Cardiac muscle cell (in vitro differentiated cells and primary cell): ENCODE measurements at places on chromosomes 1 and 21.

DNA sequence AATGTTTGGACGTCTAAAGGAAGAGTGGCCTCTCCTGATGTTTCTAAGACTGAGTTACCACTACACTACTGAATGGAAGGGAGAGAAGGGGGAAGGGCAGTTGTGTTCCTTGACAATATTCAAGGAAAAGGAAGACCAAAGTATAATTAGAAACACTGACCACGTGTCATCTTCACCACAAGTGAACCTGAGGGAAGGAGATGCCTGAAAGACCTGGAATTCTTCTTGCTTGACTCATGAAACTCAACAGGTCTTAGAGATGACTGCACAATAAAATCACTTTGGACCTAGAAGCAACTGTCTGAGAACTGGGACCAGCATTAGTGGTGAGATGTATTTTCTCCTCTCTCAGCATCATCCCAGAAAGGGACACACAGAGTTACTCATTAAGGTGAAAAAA lies 56.7 kb downstream of the PTPN14 start:
- peaks cover 4% of the 10 kb centered on the region for H3K4me1 ChIP-seq
- peaks cover under 1% of the 10 kb centered on the region for H3K27me3 ChIP-seq
- H3K4me3 ChIP-seq: no peak overlapping the region

- peak overlapping the region; percentile 99 for H3K27ac ChIP-seq
- no peak for DNase-seq
- H3K27me3 ChIP-seq: no peaks in the 10 kb centered on the region
- no peaks in the 10 kb centered on the region for H3K36me3 ChIP-seq
- peaks cover 12% of the 10 kb centered on the region for H3K4me1 ChIP-seq
These were observed 463 bp upstream of the PRRC2C start for GRCh38 chr1:171484760-171485374.

- H3K27ac ChIP-seq: no peak overlapping the region
- H3K27me3 ChIP-seq: no peaks in the 10 kb centered on the region
- H3K4me3 ChIP-seq: no peak overlapping the region
- H3K4me1 ChIP-seq: no peaks in the 10 kb centered on the region
These were observed 9.0 kb downstream of the DDX59 start for GRCh38 chr1:200660719-200661118.

DNA sequence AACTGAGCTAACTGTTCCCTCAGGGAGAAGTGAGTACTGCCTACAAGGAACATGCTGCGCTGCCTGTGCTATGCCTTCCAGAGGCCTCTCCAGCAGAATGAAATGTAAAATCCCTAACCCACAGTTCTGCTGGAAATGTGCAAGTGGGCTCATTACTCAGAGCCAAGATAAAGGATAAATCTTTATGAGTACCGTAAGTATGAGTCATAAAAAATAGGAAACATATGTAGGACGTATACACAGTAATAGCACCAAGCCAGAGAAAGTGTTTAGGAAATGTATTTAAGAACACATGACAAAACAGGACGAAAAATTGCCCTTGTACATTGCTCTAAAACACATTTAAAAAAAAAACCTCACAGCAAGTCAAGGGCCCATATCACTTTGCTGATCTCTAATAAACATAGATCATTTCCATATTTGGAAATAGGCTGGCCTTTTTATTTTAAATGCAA lies 104.6 kb downstream of the TGFBR3 start:
- DNase-seq: peak; percentile 84
- no peak overlapping the region for H3K27ac ChIP-seq
- H3K27me3 ChIP-seq: no peaks in the 10 kb centered on the region

DNA sequence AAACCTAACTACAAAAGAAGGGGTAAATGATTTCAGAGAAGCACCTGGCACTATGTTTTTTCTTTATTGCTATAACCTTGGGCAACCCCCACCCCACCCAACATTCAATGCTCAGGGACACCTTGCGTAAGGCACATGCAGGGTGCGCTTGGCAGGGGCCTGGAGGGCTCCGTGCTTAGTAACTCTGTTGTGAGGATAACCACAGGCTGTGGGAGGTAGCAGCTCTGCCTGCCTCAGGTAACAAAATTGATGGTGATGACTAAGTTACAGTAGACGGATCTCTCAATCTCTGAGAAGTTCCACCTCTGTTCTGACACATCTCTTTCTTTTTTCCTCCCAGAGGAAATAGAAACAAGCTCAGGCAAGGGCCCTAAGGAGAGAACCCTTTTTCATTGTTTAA lies 8.7 kb upstream of the CCN1 start:
- no peak for DNase-seq
- peaks cover 23% of the 10 kb centered on the region for H3K4me1 ChIP-seq
- no peak overlapping the region for H3K4me3 ChIP-seq
- H3K27ac ChIP-seq: no peak overlapping the region
- no peaks in the 10 kb centered on the region for H3K36me3 ChIP-seq
- H3K27me3 ChIP-seq: no peaks in the 10 kb centered on the region

- no peak for DNase-seq
- no peaks in the 10 kb centered on the region for H3K4me1 ChIP-seq
- no peaks in the 10 kb centered on the region for H3K27me3 ChIP-seq
- H3K27ac ChIP-seq: no peak overlapping the region
These were observed 28.9 kb downstream of the UCHL5 start for GRCh38 chr1:193030280-193030679.

GRCh38 chr1:58933599-58933926 lies 149.7 kb upstream of the JUN start:
- no peaks in the 10 kb centered on the region for H3K36me3 ChIP-seq
- peaks cover 5% of the 10 kb centered on the region for H3K27me3 ChIP-seq
- peak; percentile 24 for DNase-seq
- H3K4me3 ChIP-seq: no peak overlapping the region
- no peaks in the 10 kb centered on the region for H3K4me1 ChIP-seq

GRCh38 chr21:30620080-30620479 lies 347 bp upstream of the KRTAP20-4 start:
- H3K4me3 ChIP-seq: no peak overlapping the region
- no peak overlapping the region for H3K27ac ChIP-seq
- H3K36me3 ChIP-seq: no peaks in the 10 kb centered on the region
- no peaks in the 10 kb centered on the region for H3K27me3 ChIP-seq
- no peaks in the 10 kb centered on the region for H3K4me1 ChIP-seq

DNA sequence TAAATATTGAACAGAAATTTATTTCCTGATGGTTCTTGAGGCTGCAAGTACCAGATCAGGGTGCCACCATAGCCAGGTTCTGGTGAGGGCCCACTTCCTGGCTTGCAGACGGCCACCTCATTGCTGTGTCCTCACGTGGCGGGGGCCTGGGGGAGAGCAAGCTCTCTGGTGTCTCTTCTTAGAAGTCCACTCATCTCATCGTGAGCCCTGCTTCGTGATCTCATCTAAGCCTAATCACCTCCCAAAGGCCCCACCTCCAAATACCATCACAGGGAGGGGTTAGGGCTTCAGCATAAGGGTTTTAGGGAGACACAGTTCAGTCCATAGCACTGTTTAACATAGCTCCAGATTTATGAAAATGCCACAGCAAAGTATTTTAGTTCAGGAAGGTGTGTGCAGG lies 119.7 kb downstream of the PRDM2 start:
- no peaks in the 10 kb centered on the region for H3K4me1 ChIP-seq
- no peak overlapping the region for H3K27ac ChIP-seq
- DNase-seq: no peak
- H3K27me3 ChIP-seq: no peaks in the 10 kb centered on the region
- H3K36me3 ChIP-seq: no peaks in the 10 kb centered on the region
- H3K4me3 ChIP-seq: no peak overlapping the region

GRCh38 chr1:110928191-110928590 lies 35.5 kb downstream of the LRIF1 start:
- no peaks in the 10 kb centered on the region for H3K27me3 ChIP-seq
- no peak overlapping the region for H3K4me3 ChIP-seq
- DNase-seq: no peak
- H3K36me3 ChIP-seq: no peaks in the 10 kb centered on the region
- no peak overlapping the region for H3K27ac ChIP-seq

DNA sequence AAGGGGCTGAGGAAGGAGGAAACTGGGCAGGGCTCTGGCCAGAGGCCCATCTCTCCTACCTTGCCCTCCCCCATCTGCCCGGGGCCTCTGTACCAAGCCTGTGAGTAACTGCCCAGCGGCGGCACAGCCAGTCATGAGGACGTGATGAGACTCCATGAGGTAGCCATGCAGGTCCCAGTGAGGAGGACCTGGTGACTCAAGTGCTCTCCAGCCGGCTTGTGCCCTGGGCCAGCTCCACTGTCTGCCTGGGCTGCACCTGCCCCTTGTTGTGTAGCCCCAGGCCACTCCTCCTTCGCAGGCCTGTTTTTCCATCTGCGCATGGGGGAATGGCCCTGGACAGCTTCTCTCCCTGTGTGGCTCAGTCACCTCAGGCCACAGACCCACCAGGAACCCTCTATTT lies 42.0 kb upstream of the PADI1 start:
- no peak overlapping the region for H3K27ac ChIP-seq
- H3K4me3 ChIP-seq: no peak overlapping the region
- H3K36me3 ChIP-seq: no peaks in the 10 kb centered on the region
- H3K4me1 ChIP-seq: no peaks in the 10 kb centered on the region

DNA sequence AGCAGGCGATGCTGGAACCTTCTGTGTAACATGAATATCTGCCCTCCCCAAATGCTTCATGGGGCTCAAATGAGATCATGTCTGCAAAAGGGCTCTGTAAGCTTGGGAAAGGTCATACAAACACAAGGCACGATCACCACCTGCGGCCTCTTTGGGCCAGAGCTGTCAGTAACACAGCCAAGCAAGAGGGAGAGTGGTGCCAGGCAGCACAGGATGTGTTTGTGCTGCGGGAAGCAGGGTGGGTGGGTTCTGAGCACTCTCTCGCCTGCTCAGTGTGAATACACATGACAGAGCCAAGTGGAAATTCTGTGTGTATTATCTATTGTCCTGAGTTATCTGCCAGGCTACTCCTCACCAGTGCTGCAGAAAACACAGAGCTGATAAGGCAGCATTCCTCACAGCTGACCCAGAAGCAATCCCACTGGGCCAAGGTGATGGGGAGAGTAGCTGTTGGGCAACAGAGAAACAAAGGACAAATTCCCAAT lies 101.2 kb downstream of the LAMC2 start:
- H3K4me3 ChIP-seq: no peak overlapping the region
- no peaks in the 10 kb centered on the region for H3K27me3 ChIP-seq
- peak overlapping the region; percentile 28 for H3K27ac ChIP-seq
- H3K36me3 ChIP-seq: no peaks in the 10 kb centered on the region

DNA sequence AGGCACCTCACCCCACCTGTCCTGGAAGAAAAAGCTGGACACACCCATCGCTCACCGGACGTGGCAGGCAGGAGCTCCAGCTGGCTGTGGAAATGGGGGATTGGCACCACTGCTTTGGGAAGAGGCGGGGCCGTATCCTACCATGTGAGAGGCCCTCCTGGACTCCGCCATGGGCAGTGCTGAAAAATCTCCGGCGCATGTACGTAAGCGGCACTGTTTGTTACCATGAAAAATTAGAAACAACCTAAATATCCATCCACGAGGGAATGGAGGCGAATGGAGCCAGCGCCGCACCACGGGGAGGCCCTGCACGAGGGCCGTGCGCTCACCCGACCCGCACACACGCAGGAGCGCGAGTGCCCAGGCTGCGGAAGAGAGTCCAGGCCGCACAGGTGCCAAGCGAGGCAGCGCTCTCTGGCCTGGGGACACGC lies 3.1 kb downstream of the KRTAP10-8 start:
- H3K27ac ChIP-seq: no peak overlapping the region
- H3K4me3 ChIP-seq: no peak overlapping the region
- no peaks in the 10 kb centered on the region for H3K4me1 ChIP-seq
- DNase-seq: no peak
- H3K27me3 ChIP-seq: no peaks in the 10 kb centered on the region

- DNase-seq: peak; percentile 69
- H3K36me3 ChIP-seq: no peaks in the 10 kb centered on the region
- peak overlapping the region; percentile 92 for H3K27ac ChIP-seq
- no peak overlapping the region for H3K4me3 ChIP-seq
These were observed 149.0 kb downstream of the TGFBR3 start for GRCh38 chr1:91736715-91737615.

- DNase-seq: no peak
- H3K36me3 ChIP-seq: no peaks in the 10 kb centered on the region
- no peak overlapping the region for H3K27ac ChIP-seq
- no peaks in the 10 kb centered on the region for H3K27me3 ChIP-seq
- no peak overlapping the region for H3K4me3 ChIP-seq
These were observed 7.9 kb upstream of the ERICH3 start for GRCh38 chr1:74681449-74681848.

GRCh38 chr1:196405839-196406238 lies 202.4 kb downstream of the KCNT2 start:
- no peaks in the 10 kb centered on the region for H3K27me3 ChIP-seq
- peaks cover 16% of the 10 kb centered on the region for H3K4me1 ChIP-seq
- no peak overlapping the region for H3K27ac ChIP-seq
- no peaks in the 10 kb centered on the region for H3K36me3 ChIP-seq

DNA sequence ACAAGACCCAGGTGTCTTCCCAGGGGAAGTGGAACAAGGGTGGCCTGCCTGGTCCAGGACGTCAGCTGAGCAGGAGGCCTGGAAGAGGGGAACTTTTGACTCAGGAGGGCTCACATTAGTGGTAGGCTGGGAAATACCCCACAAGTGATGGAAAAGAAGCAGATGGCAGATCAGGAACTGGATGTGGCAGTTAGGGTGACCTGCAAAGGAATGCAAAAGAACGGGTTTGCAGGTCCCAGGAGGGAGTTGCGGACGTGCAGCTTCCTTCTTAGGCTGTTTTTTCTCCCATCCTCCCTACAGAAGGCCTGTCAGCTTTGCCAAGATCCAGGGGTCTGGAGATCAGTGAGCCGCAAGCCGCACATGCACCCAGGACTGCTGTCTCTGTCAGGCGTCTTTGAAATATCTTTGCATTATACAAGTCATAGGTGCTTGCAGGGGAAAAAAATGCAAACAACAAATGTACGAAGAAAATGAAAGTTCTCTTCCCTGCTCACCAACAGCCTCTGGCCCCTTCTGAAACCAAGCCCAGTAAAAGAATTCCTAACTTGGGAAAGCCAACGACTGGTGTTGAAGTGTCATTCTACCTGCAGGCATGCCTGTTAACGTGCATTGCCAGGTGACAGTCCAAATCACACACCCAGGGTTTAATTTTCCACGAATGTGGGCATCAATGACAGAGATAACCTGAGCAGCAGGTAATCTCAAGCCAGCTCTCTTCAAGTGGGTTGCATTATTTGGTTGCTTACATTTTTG lies 34.4 kb downstream of the NENF start:
- H3K27me3 ChIP-seq: no peaks in the 10 kb centered on the region
- H3K4me1 ChIP-seq: no peaks in the 10 kb centered on the region
- no peak for DNase-seq
- H3K4me3 ChIP-seq: no peak overlapping the region
- no peaks in the 10 kb centered on the region for H3K36me3 ChIP-seq
- no peak overlapping the region for H3K27ac ChIP-seq

DNA sequence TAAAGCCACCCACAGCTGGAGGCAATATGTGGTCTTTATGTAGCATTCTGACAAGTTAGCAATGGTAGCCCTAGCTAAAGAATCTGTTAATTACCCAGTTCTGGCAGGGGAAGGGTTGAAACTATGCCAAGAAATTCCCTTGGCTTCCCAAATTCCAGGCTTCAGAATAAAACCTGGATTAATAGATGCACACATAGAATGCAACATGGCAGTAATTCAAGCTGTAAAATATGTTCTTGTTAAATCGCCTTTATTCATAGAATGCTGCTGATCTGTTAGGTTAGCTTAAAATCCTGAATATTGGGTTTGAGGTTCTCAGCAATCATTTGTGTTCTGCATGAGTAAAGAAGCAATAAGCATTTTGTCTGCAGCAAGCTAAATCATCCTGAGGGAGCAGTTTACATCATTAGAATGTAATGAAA lies 80.1 kb downstream of the ZNF326 start:
- no peaks in the 10 kb centered on the region for H3K36me3 ChIP-seq
- no peak overlapping the region for H3K4me3 ChIP-seq
- H3K27ac ChIP-seq: no peak overlapping the region
- no peaks in the 10 kb centered on the region for H3K27me3 ChIP-seq
- no peak for DNase-seq

GRCh38 chr1:84585803-84586202 lies 11.6 kb upstream of the CTBS start:
- no peak for DNase-seq
- H3K4me1 ChIP-seq: no peaks in the 10 kb centered on the region
- no peak overlapping the region for H3K27ac ChIP-seq
- no peak overlapping the region for H3K4me3 ChIP-seq
- no peaks in the 10 kb centered on the region for H3K36me3 ChIP-seq
